ENCODE measurements at places on chromosomes 5 and 9.

GRCh38 chr5:74026310-74026709 lies 400.3 kb downstream of the ARHGEF28 start:
- DNase-seq, result no peak

DNA sequence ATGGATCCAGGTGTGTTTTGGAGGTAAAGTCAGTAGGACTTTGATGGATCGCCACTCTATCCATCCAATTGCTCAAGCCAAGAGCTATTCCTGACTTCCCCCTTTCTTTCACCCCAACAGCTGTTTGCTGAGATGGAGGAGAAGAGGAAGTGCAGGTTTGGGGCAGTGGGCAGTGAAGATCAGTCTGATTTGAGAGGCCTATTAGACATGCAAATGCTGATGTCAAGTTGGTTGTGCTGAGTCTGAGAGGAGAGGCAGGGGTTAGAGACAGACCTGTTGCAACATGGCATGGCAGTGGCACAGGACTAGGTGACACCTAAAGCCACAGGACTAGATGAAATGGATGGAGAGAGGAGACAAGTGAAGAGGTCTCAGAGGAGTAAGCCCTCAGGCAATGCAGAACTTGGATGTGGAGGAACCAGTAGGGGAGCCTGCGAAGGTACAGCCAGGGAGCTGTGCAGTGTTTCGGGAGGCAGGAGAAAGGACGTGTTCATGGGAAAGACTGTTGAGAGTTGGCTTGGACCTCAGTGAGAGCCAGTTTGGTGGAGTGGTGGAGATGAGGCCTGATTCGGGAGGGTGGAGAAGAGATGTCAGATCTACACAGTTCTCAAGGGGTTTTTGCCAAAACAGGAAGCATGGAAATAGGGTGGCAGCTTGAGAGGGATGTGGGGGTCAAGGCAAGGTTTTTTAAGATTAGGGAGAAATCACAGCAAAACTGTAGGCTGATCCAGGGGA lies 175.0 kb downstream of the MACROH2A1 start:
- no peak for DNase-seq

GRCh38 chr5:308672-309271 lies 12.7 kb upstream of the AHRR start:
- no peak for DNase-seq

DNA sequence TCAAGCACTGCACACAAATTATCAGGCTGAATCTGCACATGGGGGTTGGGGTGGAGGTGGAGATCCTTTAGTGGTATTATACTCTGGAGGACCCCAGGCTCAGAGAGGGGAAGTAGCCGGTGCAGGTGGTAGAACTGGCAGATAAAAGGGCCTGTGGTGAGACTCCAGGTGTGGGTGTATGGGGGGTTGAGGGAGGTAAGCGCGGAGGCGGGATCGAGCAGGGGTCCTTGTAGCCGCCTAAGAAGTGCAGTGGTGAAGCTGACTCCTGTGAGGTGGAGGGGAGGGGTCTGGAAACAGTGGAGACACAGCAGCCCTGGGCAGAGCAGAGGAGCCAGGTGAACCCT lies 841 bp downstream of the ACSL6 start:
- DNase-seq, result peak; percentile 7

DNA sequence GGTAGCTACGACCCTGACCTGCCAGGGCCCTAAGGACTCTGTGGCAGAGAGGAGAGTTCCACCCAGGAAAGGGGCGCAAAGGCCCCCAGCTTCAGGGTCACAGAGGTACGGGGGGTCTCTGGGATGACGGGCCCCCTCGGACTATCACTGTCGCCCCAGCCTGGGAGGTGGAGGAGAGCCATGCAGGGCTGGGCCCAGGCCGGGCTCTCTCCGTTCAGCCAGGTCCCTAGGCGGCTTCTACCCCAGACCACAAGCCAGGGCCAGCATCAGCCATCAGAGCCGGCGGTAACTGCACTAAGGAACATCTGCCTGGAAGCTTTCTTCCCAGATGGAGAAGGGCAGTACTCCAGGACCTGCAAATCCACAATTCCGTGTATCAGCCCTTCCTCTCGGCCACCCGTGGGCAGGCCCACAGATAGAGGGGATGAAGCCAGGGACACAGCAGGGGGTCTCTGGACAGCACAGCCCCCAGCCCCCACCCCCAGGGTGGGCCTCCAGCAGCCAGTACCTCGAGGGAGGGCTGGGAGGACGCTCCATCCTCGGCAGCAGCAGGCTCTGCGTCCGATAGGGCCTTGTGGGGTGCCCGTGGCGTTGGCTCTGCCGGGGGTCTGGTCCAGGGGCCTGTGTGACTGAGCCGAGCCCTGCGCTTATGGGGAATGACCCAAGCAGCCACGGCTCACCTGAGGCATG lies 38.4 kb downstream of the NACC2 start:
- no peak for DNase-seq

GRCh38 chr5:138408023-138408422 lies 30.8 kb upstream of the REEP2 start:
- DNase-seq, result no peak

DNA sequence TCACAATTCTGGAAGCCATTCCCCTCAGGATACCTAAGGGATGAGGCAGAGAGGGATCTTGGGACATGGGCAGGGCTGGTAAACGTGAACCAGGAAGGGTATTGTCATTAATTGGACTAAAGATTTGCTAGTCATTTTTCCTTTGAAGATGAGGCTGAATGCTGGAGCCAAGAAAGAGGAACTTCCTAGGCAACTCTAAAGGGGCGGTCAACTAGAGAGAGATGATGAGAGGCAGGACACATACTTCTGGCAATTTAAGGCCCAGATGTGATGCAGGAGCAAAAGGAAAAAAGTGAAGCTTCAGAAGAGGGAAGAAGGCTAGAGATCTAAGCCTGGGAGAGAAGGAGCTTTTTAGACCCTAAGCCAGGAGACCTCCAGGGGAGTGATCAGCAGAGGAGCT lies 5.6 kb downstream of the GBA2 start:
- no peak for DNase-seq

DNA sequence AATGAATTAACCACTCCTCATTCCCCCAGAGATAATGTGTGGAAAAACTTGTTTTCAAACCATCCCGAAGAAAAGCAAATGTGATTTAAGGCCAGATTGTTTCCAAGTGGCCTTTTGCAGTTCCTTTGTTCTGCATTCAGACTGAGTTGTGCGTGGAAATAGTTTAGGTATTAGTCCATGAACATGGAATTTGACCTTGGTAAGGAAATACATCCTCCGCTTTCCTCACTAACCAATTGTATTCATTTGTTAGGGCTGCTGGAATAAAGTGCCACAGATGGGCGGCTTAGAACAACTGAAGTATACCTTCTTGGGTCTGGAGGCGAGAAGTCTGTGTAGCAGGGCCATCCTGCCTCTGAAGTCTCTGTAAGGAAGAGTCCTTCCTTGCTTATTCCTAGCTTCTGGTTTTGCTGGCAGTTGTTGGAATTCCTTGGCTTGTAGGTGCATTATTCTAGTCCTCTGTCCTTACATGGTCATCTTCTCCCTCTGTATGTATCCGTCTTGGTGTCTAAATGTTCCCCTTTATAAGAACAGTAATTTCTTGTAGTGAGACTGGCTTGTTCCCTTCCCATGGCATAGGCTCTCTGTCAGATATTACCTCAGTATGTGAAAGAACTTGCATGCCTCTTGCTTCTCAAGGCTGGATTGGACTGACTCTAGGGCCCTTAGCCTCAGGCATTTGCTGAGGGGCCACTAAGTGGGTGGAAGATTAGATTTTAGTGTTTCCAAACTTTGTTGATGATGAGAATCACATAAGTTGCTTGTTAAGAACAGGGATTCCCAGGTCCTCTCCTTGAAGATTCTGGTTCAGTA lies 53.9 kb downstream of the RAI14 start:
- DNase-seq, result no peak

GRCh38 chr5:23132231-23132630 lies 279.1 kb upstream of the CDH12 start:
- no peak for DNase-seq

- DNase-seq, result peak; percentile 63
Observed at GRCh38 chr9:97889941-97890887, 32.1 kb downstream of the TRMO start.

- DNase-seq, result no peak
Observed at GRCh38 chr5:9438596-9439354, 107.1 kb downstream of the SEMA5A start.

GRCh38 chr5:141121563-141121962 lies at the start of gene PCDHB4:
TSS of gene PCDHB4 (plus strand) at chr5:141121818. CDS start at chr5:141121999, 181 bp downstream.
- no peak for DNase-seq

DNA sequence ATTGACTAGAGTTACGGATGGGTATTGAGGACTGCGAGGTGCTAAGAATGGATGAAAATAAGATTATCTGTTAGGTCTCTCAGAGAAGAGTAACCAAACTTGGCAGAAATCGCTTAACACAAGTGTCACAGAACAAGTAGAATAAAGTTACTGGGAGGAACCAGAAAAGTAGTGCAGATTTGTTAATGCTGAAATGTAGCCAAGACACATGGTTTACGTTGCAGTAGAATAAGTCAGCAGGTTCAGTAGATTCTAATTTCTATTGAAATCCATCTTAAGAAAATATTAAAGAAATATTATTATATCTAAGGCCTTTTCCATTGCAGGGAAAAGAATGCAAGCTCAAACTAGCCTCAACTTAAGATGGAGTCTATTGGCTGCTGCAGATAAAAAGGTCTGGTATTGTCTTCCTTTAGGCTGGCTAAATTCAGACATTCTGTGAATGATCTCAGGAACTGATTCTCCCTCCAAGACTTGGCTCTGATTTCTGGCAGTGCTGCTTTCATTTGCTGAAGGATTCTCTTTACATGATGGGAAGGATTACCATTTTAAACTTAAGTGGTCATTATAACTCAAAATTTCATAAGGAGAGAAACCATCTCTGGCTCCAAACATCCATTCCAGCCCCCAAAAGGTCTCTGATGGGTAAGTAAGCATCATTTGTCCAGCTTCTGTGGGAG lies 314.9 kb downstream of the MARCHF11 start:
- no peak for DNase-seq

DNA sequence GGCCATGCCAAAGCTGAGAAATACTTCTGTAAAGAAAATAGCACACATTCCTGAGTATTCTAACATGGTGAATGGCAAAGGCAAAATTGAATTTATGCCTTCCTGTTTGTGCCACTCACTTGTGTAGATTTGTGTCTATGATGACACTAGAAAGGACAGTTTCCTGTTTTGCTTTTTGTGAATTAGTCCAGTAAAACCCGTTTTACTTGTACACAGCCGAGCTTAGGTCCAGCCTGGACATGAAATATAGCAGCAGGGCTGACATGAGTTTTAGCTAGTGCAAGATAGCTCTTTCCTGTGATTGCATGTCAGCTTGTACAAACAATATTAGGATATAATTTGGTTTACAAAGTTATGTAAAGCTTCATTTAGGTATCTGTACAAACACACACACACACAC lies 1891.7 kb upstream of the WWC1 start:
- DNase-seq, result no peak

GRCh38 chr5:180557217-180557809 lies 34.0 kb downstream of the SCGB3A1 start:
- DNase-seq, result no peak

GRCh38 chr9:125774106-125774505 lies 26.9 kb downstream of the PBX3 start:
- DNase-seq, result no peak

DNA sequence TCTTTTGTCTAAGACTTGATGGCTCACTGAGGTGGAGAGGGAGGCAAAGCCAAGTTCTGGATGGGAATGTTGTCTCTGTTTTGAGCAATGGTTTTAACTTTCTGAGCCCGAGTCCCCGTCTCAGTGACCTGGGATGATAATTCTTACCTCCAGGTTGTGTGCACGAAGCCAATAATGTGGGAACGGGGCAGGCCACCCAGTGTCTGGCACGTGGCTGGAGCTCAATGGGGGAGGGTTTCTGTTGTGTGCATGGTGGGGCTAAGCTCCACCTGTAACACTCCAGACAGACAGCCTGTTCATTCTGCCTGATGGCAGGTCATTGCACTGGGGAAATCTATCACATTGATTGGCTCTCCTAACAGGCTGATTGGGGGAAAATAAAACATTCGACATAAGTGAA lies 37.1 kb upstream of the NTNG2 start:
- DNase-seq, result no peak

GRCh38 chr5:17412760-17413671 lies 85.0 kb upstream of the TAF11L2 start:
- no peak for DNase-seq

DNA sequence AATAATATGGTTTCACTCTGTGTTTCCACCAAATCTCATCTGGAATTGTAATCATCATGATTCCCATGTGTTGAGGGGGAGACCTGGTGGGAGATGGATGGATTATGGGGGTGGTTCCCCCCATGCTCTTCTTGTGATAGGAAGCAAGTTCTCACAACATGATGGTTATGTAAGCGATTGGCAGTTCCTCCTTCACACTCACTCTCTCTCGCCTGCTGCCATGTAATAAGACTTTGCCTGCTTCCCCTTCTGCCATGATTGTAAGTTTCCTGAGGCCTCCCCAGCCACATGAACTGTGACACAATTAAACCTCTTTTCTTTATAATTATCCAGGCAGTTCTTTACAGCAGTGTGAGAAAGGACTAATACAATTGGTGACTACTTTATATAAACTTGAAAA lies 48.4 kb downstream of the PTBP3 start:
- no peak for DNase-seq

DNA sequence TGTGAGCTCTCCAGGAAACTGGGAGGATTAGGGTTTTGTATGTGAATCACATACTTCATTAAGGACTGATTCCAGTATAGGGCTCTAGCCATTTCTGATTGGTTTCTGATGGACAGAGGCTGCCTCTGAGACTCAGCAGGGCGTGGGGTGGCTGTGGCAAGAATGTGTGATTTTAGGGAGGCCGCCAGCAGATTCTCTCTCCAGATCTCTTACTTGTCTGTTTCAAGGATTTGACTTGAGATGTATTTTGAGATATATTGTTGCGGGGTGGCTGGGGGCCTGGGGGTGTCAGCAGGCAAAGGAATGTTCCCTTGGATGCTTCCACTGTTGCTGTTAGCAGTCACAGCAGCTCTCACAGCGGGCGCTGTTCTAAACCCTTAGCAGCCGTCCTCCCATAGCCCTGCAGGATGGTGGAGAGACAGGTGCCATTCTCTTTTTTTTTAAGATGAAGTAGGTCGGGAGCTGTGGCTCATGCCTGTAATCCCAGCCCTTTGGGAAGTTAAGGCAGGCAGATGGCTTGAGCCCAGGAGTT lies 8.0 kb upstream of the HNRNPAB start:
- DNase-seq, result no peak

GRCh38 chr5:111511831-111512374 lies 432 bp downstream of the STARD4 start:
- DNase-seq, result no peak

DNA sequence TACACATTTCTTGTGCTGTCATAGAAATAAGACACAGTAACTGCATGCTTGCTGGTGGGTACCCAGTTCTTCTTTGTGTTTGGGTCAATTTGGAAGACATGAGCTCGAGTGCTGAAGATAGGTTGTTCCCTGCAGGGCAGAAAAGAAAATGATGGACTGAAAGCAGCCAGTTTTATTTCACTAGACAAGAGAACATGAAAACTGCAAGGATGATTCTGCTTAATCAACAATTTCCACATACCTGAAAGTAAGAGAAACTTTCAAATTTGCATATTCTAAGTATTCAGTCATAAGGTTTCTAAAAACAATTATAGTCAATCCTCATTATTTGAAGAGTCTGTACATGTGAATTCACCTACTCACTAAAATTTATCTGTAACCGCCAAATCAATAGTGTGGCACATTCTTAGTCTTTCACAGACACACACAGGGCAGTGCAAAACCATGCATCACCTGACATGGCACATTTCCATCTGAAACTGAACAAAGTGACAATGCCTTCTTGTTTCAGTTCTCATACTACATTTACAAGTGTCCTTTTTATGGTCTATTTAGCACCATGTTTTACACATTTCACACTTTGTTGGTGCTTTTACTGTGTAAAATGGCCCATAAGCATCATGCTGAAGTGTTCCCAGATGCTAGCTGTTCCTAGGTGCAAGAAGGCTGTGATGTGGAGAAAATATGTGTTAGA lies 56.9 kb downstream of the HOMER1 start:
- no peak for DNase-seq

- DNase-seq, result no peak
Observed at GRCh38 chr9:366620-367019, 152.0 kb downstream of the DOCK8 start.
